ENCODE measurements at places on chromosomes 1 and 21.

- DNase-seq: no peak
These were observed 38.0 kb downstream of the RASSF5 start for GRCh38 chr1:206545351-206545750.

DNA sequence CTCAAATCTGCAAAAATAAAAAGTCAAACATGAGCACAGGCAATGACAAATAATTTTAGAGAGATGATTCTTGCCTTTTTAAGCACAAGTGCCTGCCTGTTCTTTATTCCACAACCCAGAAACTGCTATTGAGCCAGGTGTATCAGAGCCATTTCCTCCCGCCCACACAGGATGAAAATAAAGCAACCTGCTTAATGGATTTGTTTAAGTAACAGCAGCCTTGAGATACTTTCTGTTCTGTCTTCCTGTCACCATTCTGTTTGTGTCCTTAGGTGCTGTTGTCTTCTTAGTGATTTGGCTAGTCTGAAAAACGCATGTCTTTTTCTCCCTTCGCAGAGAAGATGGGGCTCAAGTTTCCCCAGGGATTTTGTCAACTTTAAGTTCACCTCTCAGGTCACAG, 11.4 kb downstream of the RPE65 start:
- DNase-seq: no peak

GRCh38 chr1:228007049-228007800, 427 bp downstream of the WNT3A start:
- no peak for DNase-seq

- no peak for DNase-seq
These were observed at the start of gene RASAL2 for GRCh38 chr1:178093951-178094738. Gene RASAL2 (plus strand): TSS chr1:178094104. CDS start chr1:178094493, 389 bp downstream.

- no peak for DNase-seq
These were observed 222.8 kb upstream of the ZRANB2 start for GRCh38 chr1:71303617-71304041.

GRCh38 chr1:172674831-172675613, 16.1 kb downstream of the FASLG start:
- DNase-seq: no peak

DNA sequence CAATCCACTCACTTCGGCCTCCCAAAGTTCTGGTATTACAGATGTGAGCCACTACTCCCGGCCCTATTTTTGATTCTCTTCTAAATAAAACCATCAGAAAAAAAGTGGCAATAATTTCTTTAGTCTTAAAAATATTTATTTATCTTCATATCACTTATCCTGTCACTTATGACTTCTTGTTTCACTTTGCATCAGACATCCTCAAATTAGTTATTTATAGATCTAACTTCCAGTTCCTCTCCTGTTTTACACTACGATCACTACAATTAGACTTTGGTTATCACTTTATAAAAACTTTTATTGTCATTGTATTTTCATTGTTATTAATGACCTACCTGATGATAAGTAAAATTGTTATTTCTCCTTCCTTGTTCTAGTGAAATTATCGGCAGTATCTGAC, 783.4 kb upstream of the BRINP3 start:
- no peak for DNase-seq

DNA sequence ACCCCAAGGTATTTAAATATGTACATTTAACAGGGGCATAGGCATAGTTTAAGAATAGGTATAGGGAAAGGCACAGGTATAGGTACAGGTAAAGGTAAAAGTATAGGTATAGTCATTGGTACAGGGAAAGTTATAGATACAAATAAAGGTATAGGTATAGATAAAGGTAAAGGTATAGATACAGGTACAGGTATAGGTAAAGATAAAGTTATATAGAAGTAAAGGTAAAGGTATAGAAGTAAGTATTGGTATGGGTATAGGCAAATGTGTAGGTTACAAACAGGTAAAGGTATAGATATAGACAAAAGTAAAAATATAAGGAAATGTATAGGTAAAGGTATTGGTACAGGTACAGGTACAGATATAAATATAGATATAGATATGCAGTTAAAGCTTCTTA, 137.2 kb downstream of the PCNX2 start:
- no peak for DNase-seq

DNA sequence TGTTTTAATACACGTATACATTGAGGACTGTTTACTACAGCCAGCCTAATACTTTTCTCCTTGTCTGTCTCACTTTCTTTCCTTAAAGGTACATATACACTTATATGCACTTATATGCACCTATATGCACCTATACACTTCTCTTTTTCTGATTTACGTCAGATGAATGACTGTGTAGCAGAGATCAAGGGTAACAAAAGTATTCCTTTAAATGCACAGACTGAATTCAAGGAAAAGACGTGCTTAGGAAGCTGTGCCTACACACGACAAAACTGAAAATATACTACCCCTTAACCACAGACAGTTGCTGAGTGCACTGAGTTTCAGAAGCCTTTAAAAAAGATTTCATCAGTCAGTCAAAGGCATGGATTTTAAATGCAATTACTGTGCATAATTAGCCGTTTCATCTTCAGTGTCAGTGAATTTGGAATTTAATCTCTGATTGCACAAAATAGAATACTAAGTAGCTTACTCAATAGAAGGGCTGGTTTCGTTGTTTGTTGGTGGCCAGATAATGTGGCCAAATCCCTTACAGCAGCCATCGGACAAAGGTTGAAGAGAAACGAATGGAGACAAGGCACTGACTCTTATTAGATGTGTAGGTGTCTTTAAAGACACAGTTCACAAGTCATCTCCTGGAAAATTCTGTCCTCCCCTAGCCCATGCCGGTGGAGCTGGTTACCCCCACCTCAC, 38.3 kb upstream of the TARBP1 start:
- no peak for DNase-seq

DNA sequence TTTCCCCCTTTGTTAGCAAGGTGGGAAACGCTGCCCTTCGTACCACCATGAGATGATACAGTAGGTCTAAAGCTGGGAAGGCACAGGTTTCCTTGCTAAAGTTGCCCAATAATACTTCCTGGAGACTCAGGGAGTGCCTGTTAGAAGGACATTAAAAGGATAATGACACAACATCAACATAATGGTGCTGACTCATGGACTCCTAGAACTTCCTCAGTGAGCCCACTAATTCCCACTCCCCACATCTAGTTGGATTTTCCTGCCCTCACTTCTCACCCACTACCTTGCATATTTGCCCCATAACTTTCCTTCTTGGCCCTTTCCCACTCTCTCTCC, 17.5 kb downstream of the CFAP45 start:
- DNase-seq: no peak

DNA sequence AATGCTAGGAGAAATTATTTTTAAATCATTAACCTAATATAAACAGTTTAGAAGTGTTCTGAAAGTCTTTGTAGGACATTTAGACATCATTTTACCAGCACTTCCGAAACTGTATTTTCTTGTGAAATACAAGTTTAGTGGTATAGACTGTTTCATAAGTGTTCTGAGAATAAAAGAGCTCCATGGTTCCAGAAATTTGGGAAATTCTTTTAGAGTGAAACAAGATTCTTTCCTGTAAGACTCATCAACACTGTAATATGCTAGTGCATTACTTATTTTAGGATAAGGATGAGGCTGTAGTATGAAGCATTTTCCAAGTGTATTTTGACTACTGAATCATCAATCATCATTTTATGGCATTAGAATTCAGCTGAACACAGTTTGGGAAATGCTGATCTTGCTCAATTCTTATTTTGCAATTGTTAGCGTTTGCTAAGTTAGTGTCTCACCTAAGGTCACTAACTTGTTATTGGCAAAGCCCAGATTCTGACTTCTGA, 73.4 kb downstream of the CEP350 start:
- no peak for DNase-seq

- DNase-seq: no peak
These were observed 1204.6 kb upstream of the TMPRSS15 start for GRCh38 chr21:19608101-19608621.

- no peak for DNase-seq
These were observed 104.8 kb upstream of the COG2 start for GRCh38 chr1:230537456-230537855.

- no peak for DNase-seq
These were observed 165.3 kb upstream of the SYT6 start for GRCh38 chr1:114318961-114319360.
